Lung microvascular endothelial cell (primary cell): ENCODE measurements at places on chromosomes 11 and 22.

- DNase-seq, result no peak
These were observed 86.2 kb downstream of the PLEKHA7 start for GRCh38 chr11:16928044-16928443.

- DNase-seq, result no peak
These were observed 40.4 kb downstream of the BBOX1 start for GRCh38 chr11:27081056-27081455.

DNA sequence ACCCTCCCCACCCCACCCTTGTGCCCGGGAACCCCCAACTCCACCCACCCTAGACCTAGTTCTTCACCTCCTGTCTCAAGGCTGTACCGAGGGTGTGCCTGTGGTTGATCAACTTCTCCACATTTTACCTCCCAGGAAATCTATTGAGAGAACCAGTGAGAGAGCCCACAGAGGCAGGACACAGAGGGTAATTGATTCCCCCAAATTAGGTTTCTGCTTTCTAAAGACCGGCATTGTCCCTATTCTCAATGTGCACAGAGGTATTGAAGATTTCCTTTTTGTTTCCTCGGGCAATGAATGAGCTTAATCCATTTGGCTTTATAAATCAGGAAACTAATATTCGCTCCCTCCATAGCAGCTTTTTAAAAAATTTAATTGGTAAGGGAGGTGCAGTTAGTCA lies 6.0 kb upstream of the LMO1 start:
- DNase-seq, result no peak

DNA sequence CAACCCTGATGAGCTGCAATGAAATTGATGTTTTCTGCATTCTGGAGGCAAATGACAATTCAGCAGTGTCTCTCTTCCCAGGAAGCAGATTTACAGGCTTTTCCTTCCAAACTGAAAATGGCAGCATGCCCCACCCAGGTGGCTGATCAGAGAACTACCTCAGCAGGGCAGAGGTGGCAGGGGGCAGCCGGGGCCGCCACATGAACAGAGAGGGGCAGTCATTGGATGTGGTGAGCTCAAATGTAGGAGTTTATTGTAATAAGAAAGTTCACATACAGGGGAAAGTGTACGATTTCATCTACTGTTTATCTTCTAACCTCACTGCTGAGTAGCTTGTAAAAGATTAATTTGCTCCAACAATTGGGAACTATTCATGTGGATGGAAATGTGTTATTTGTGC lies 15.7 kb upstream of the PARVA start:
- DNase-seq, result peak; percentile 6

- no peak for DNase-seq
These were observed 745.8 kb upstream of the ANO5 start for GRCh38 chr11:21446939-21447590.

DNA sequence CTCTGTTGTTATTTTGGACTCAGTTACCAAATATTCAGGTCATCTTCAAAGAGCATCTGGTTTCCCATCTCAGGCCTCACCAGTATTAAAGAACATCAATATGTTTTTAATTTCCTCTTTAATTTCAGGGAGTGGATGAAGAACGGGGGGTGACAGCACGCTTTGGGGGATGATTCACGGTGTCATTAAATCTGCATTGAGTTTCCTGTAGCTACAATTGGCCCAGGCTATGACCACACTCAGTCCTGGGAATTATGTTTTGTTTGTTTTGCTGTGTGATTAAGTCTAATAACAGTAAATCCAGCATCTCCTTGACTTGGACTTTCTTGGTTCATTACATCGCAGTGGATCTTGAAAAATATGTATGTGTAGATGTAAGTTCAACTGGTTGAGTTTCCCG lies 149.7 kb upstream of the SEZ6L start:
- DNase-seq, result no peak

DNA sequence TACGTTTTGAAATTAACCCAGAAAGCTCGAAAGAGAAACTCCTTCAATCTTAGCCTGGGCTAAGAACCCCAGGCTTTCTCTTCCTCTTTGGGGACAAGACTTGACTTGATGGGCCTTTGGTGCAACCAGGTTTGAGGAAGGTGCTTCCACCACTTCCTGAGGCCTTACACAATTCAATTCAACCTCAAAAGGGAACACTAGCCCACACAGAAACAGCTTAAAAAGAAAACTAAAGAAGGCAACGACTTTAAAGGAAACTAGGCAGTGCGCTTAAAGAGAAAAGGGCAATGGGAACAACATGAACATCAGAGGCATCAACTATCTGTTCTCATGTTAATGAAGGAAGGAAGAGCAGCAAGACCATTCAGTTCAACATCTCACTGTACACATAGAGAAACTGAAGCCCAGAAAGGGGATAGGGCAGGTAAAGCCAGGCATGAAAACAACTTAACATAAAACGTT lies 24.8 kb downstream of the PAK1 start:
- DNase-seq, result no peak

- DNase-seq, result peak; percentile 41
These were observed 40.9 kb downstream of the ZC3H12C start for GRCh38 chr11:110134110-110134509.

GRCh38 chr22:37030560-37031281 lies 11.2 kb downstream of the MPST start:
- no peak for DNase-seq

DNA sequence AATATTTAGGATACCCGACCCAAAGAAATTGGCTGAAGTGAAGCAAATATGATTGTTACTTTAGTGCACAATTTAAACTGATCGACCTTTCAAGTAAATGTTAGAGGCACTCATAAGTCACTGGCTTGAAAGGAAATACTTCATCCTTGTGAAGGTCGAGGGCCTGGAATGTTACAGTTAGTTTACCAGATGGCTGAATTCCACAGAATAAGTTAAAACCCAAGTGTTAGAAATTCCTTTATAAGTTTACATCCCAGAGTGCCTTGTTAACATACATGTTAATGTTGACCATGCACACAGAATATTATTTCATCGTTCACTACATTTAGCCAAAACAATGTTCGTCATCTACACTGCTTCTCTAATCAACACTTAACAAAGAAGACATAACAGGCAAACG lies 235.5 kb upstream of the ANO3 start:
- DNase-seq, result no peak

GRCh38 chr11:62217191-62217748 lies 8.8 kb downstream of the SCGB2A1 start:
- DNase-seq, result peak; percentile 33
